Caco-2 (cell line): ENCODE measurements at places on chromosomes 2 and 18. TPM values are rescaled to one million over a fixed set of nuclear protein-coding genes. Genes with fewer than 3 reads are reported as not detected.

IL1R1 gene
- total RNA-seq, result 23.5 and 25.0 TPM in 2 replicates

- no peak for DNase-seq
Observed at GRCh38 chr2:19488009-19488691, 129.7 kb upstream of the OSR1 start.

DNA sequence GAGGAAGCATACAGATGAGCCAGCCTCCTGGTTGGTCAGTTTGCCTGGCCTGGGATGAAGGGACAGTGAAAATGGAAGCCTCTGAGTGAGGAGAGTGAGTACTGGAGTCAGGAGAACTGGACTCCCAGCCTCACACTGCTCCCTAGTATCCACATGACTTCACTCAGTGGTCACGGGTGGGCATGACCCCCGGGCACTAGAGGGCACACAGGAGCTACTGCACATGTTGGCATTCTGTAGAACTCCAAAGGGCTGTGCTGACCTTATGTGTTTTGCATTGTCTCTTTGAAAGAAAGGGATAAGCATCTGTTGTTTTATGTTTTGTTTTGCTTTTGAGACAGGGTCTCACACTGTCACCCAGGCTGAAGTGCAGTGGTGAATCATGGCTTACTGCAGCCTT, 23.7 kb downstream of the NCAPH start:
- no peak for DNase-seq

DNA sequence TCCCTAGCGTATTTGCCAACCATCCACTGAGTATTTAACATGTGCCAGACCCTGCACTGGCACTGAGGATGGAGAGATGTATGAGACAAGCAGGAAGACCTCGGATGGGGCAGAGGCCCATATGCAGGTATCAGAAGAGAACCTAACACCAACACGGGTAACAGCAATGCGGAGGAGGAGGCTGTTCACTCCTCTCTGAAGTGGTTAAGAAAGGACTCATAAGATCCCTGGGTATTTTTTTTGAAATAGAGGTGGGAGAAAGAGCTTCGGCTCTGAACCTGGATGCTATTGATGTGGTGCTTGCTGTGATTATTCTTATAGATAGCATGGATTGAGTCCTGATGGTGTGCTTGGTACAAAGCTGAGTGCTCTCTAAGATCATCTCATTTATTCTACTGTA, 418.3 kb downstream of the LPIN1 start:
- no peak for DNase-seq

DNA sequence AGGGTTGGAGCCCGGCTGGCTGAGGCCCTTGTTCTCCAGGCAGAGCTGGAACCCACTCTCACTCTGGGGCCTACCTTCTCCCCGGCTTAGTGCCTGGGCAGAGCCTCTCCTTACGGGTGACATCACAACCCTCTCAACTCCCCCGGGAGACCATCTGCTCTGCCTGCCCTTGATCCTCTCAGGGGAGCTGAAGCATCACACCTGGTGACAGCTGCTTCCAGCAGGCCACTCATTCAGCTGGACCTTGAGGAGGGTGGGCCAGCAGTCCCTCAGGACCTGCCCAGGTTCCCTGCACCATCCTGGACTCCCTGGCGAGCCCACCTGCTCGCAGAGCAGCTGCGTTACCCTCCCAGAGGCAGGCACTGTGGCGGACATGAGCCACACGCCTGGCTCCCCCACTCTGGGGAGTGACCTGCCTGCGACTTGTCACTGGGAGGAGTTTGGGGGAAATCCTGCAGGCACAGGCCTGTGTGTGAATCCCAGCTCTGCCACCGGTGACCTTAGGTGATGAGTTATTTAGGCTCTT, 13.1 kb downstream of the HS6ST1 start:
- no peak for DNase-seq

DNA sequence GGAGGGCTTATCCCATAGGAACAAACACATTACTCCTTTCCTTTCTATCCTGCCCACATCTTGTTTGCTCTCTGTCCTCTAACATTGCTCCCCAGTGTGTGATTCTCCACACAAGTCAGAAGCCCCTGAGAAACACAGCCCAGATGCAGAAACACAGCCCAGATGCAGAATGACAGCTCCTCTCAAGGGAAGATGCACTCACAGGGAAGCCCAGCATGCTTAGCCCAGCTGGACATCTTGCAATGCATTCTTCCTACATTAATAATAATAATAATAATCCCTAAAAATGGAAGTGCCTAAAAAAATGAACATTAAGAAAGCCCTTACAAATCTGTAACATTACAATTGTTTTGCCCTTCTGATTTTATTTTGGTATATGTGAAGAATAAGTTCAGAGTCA, 172.1 kb downstream of the CBLN2 start:
- no peak for DNase-seq

NFU1 gene
- total RNA-seq, result 72.5 and 85.3 TPM in 2 replicates

DNA sequence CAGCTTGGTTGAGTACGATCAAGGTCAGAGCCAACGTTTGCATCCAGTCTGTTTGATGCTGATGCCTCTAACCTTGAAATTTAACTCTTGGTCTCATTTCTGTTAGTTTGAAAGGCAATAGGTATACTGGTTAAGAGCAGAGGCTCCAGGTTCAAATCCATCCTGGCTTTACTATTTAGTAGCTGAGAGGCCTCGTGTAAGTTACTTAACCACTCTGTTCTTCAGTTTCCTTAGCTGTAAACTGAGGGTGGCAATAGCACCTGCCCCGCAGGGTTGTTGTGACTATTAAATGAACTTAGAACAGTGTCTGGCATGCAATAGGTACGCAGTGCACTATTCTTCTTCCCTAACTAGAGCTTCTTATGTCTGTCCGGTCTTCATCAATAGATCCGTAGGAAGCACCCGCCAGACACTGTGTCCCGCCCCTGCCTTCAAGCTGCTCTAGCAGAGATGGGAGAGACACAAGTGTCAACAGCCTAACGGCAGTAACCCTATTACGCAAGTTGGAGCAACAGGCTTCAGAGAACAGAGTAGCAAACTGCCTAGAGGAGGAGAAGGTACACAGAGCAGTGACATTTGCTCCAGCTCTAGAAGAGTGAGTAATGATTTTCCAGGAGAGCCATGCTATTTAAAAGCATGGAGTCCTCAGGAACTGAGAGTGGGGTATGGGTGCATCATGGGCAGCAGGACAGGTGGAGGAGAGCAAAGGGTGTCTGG, 62.7 kb upstream of the ST3GAL5 start:
- no peak for DNase-seq

AP1S3 gene
- 180 TPM in 2 replicates for total RNA-seq

DHRS9 gene
- total RNA-seq, result not detected in 2 replicates

THSD7B gene
- 6.9 and 7.1 TPM in 2 replicates for total RNA-seq

- DNase-seq, result no peak
Observed at GRCh38 chr2:228848638-228849037, 422.4 kb downstream of the PID1 start.

FHOD3 gene
- total RNA-seq, result 0.07 TPM in 1 of 2 replicates, not detected in the other

GRCh38 chr2:68196120-68196716, 38.5 kb downstream of the PNO1 start:
- DNase-seq, result no peak

BCL11A gene
- total RNA-seq, result 0.21 and 0.29 TPM in 2 replicates

CYB5A gene
- total RNA-seq, result 103 and 105 TPM in 2 replicates

DNA sequence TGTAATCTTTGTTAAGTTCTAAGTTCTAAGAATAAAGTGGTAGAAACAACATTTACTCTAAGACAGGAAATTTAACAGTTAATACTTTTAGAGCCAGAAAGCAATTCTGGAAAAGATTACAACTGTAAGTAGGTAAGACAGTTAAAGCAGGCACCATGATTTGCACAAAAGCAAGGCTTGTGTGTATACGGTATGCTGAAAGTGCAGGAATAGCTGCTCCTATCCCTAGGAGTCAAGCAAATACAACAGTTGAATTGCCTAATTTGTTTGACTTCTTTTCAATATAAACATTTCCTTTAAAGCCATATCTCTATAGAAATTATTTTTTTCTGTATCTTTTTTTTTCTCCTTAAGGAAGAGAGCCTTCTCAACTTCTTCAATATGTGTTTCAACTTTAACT, 116.4 kb downstream of the KCNJ3 start:
- DNase-seq, result no peak

- DNase-seq, result no peak
Observed at GRCh38 chr18:24999650-25000267, 352.2 kb downstream of the ZNF521 start.

- DNase-seq, result no peak
Observed at GRCh38 chr2:13114391-13114790, 397.7 kb downstream of the TRIB2 start.

DNA sequence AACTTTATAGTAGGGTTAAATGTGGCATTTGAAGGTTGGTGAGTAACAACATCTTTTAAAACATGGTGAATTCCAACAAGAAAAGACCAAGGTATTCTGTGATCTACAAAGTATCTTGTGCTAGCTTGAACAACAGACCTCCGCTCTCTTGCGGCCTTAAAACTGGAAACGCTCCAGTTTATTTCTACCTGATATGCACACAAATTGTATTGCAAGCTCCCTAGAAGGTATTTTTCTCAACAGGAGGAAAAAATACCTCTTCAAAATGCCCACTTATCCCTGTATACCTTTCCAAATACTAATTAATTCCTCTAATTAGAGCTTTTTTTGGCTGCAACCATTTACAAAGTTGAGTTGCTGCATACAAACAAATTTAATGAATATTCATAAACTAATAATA, 69.5 kb downstream of the KCNH7 start:
- DNase-seq, result no peak

- DNase-seq, result no peak
Observed at GRCh38 chr2:238567067-238567855, 140.5 kb downstream of the ASB1 start.

DNA sequence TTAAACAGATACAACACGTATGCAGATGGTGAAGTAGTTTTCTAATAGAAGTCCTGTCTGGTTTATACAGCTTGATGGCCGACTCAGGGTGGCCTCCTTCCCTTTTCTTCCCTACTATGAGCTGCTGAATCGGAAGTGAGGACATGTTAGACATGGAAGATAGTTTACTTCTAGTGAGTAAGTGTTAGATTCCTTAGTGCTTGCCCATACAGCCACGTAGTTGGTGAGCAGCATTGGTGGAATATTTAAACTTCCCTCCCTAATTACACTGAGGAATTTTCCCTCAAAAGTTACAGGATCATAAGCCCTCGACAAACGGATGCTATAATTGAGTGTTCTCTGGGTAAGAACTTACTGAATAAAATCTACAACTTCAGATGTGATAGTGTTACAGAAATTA, 52.1 kb downstream of the RHBDD1 start:
- no peak for DNase-seq

- DNase-seq, result no peak
Observed at GRCh38 chr18:9453283-9453682, 22.0 kb upstream of the RALBP1 start.

DNA sequence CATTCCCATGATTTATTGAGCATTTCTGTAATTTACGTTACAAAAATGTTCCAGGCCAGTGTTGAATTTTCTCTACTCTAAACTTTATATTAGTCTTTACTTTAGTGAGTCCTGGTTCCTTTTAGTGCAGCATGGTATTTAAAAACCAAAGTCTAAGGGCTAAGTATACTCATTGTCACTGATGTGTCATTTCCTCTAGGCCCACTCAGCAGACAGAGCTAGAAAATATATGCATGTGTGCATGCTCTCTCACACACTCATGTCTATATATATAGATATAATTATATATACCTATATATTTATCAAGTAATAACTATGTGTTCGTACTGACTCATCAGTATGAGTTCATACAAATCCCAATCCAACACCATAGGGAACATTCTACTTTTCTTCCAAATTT, 132.5 kb upstream of the SLC8A1 start:
- DNase-seq, result no peak

- DNase-seq, result no peak
Observed at GRCh38 chr2:36367895-36368353, 12.3 kb downstream of the CRIM1 start.

GRCh38 chr2:104678181-104678580, 175.7 kb upstream of the POU3F3 start:
- no peak for DNase-seq

GRCh38 chr18:72830109-72830508, 37.7 kb downstream of the NETO1 start:
- DNase-seq, result peak; percentile 1

- DNase-seq, result no peak
Observed at GRCh38 chr2:42910645-42911405, 118.4 kb upstream of the HAAO start.

PTPN18 gene
- total RNA-seq, result 46.5 and 51.0 TPM in 2 replicates

DNA sequence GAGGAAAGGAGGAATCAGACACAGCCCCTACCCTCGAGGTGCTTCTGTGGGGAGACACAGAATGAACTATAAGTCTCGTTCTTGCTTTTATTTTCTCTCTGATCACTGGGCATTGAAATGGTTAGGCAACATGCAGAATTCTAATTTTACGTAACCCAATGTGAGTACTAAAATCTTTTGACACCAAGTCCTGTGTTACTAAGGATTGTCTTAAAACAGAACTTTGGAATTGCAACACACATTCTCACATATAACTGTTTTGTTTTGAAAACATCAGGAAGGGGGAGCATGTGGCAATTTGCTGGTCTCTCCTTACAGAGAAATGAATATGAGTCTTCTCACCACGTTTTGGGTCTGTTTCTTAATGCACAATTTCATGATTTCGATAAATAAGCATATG, 23.6 kb upstream of the SULT1C4 start:
- no peak for DNase-seq

DNA sequence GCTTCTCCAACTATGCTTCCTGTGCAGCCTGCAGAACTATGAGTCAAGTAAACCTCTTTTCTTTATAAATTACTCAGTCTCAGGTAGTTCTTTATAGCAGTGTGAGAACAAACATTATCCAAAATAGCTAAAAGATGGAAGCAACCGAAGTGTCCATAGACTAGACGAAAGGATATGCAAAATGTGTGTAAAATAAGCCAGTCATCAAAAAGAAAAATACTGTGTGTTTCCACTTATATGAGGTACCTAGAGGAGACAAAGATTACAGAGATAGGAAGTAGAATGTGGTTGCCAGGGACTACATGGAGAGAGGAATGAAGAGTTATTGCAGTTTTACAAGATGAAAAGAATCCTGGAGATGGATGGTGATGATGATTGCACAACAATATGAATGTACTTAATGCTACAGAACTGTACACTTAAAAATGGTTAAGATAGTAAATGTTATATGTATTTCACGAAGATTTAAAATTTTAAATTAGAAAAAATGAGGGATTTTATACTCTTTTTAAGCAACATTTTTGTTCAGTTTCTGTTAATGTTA, 99.3 kb upstream of the FN1 start:
- DNase-seq, result no peak

DNA sequence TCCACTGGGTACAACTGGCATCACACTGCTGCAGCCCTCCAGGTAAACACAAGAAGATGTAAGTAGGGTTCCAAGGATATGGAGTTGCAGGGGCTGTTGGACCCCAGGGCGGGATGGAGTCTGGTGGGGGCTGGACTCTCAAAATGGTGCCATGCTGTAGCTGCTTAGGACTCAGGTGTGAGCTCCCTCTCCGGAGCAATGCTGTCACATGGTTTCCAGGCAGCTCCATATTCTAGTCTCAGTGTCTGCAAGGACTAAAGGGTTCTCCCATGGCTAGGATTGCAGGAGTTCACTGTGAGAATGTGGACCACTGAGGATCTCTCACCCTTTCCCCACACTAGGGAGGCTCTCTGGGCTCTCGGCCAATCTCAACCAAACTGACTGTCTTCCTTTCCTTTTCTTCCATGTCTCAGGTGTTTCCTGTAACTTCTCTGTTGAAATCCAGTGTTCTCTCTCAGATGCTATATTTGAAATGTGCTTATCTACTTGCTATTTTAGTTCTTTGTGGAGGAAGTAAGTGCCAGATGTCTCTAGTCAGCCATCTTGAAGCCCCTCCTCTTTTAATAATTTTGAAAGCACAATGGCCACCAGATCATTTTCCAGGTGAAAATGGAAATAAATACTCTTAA, 57.6 kb downstream of the CCNT2 start:
- DNase-seq, result no peak
